ENCODE measurements at places on chromosomes 11 and 22. TPM values are rescaled to one million over a fixed set of nuclear protein-coding genes. Genes with fewer than 3 reads are reported as not detected.

Gene STK33
- polyA plus RNA-seq = 30.6 TPM

Gene CCT8L2
- polyA plus RNA-seq = not detected

Gene NCF4
- 1.5 TPM for polyA plus RNA-seq

Gene TREH
- polyA plus RNA-seq = 1.4 TPM

Gene KCNJ11
- polyA plus RNA-seq = 2.7 TPM

Gene HYLS1
- polyA plus RNA-seq = 14.4 TPM

Gene ADSL
- polyA plus RNA-seq = 70.6 TPM

Gene PLEKHB1
- polyA plus RNA-seq = 3.7 TPM

Gene ME3
- polyA plus RNA-seq = 12.6 TPM

Gene PLAAT3
- polyA plus RNA-seq = 23.0 TPM

Gene OR52I2
- polyA plus RNA-seq = not detected
